Stimulated activated CD4-positive, alpha-beta T cell treated with anti-CD3 and anti-CD28 coated beads, Interleukin-15, amount 100 ng/mL, for 1 hour (primary cell): ENCODE measurements at places on chromosomes 3 and 15.

DNA sequence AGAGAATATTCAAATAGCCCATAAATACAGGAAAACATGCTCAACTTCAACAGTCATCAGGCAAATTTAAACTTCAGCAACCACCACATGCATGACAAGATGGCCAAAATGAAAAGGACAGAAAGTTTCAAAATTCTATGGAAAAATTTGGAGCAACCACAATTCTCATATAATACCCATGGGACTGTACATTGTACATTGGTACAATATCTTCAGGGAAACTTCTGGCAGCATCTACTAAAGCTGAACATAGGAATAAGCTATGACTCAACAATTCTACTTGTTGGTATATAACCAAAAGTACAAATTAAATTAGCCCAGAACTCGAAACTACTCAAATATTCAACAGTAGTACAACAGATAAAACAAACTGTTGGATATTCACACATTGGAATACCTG is 847.6 kb downstream of the TBL1XR1 start:
- no peak for DNase-seq

- DNase-seq, result no peak
These were observed 301.0 kb upstream of the UMPS start for GRCh38 chr3:124429129-124429815.

DNA sequence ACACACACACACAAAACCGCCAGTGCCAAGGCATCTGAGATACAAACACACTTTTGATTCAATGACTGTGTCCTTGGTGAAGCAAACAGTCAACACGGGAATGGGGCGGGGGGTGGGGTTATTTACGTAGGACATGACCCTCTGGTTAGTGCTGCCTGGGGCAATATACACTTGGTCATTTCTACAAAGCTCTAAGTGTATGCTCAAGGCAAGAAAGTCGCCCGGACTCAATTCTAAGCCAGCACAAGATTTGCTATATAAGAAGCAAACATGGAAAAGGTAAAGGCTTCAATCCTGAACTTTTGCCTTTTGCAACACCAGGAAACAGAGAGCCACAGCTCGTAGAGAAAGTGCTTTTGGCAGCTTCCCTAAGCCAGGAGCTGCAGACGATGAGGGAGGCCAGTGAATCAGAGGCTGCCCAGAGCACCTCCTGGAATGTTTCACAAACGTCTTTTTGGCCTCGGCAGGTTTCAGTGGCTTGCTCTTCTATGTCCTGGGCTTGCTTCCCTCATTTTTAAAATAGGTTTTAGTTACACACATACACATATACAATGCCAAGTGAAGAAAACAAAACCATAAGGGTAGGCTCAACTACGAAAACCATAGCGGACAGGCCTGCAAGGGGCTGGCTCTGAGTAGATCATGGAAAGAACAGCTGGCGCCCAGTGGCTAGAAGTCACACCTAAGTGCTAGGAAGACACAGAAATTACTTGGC is 73.6 kb downstream of the TM4SF4 start:
- no peak for DNase-seq

- DNase-seq, result no peak
These were observed 113.4 kb downstream of the PLCH1 start for GRCh38 chr3:155631323-155632019.

DNA sequence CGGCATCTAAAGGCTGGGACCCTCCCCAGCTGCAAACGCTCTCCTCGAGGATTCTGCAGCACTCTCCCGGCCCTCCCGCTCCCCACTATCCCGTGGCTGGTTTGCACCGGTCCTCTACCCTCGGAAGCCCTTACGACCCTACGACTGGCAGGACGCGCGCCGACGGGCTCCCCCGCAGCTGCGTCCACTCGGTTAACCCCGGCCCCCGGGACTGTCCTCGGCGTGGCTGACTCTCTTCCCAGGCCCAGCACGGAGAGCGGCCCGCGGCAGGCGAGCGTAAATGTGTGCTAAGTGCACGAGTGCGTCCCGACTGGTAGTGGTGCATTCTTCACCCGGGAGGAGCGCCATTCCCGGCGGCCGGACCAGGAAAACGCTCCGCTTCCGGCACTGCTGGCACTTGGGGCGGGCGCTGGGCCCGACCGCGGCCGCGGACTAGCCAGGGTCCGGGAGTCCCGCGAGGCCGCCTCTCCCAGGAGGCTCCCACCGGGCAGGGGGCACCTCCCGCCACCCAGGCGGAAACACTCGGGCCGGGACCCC is 508 bp downstream of the GORASP1 start:
- no peak for DNase-seq

GRCh38 chr3:65500398-65501306 is 538.1 kb downstream of the MAGI1 start:
- DNase-seq, result no peak

DNA sequence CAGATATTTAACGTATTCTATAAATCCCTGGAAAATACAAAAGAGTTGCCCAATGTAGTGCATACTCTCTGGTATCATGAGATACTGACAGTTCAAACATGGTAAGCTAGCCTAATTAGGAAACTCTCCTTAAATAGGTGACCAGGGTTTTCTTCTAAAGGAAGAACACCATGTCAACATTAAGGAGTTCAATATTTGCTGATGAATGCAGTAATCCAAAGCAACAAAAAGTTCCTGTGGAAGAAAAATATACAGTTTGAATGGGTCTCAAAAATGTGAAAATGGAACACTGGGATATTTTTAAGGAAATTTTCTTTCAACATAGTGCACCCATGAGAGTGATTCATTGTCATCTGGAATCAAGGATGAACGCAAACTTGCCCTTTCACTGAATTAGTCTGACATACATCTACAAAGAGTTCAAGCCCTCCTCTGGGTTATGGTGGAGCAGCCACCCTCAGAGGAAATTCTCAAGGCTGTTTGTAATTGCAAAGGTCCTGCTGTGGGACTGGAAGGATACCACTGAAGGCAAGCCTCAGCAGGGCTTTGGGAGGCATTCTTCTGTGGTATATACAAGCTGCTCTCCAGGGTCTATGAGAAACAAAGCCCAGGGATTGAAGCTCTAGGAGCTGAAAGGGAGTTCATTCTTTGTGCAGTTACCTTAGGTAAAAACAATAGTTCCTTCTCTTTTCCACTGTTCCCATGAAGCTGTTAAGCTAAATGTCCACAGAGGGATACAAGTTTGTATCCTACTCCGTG is 700.3 kb downstream of the TUSC7 start:
- no peak for DNase-seq

GRCh38 chr15:98717371-98717770 is 69.0 kb downstream of the IGF1R start:
- DNase-seq, result no peak

GRCh38 chr3:46993292-46993691 is 13.8 kb downstream of the NBEAL2 start:
- DNase-seq, result no peak

DNA sequence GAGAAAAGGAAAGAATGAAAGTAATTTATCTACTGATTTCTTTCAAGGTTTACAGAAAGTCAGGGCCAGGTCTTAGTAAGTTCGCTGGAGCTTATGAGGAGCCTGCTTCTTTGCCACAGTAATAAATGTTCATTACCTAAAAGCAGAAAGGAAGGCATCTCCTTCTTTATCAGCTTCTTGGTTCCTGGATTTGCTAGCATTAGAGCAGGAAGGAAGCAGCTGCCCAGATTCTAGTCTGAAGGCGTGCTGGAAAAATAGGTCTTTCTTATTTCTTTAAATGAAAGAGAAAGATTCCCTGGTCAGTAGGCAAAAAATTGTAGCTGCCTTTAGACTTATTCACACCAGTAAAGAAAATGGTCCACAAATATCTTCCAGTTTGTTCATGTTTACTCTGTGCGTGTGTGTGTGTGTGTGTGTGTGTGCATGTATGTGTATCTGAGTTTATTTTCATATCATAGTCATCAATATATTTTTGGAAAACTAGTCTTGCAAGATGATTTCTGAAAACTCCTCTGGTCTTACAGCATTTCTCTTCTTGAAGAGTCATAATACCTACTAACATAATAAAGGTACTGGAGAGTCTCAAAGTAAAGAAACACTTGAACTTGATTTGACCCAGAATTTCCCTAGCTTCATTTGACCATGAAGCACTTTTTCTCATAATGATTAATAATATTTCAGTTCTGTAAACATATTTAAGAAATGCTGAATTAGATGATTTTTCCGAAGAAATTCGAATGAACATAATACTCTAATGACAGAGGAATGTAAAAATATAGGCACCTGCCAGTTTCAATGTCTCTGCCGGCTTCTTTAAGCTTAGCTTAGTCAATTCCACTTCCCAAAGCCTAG is 255.3 kb upstream of the ZPLD1 start:
- no peak for DNase-seq

GRCh38 chr15:38521316-38521715 is 43.3 kb downstream of the RASGRP1 start:
- no peak for DNase-seq

- no peak for DNase-seq
These were observed 3.7 kb downstream of the IGF2BP2 start for GRCh38 chr3:185820973-185821758.

- DNase-seq, result no peak
These were observed 71.0 kb downstream of the ZMAT3 start for GRCh38 chr3:179000659-179001058.

GRCh38 chr3:100782348-100782747 is 73.1 kb downstream of the TFG start:
- no peak for DNase-seq

DNA sequence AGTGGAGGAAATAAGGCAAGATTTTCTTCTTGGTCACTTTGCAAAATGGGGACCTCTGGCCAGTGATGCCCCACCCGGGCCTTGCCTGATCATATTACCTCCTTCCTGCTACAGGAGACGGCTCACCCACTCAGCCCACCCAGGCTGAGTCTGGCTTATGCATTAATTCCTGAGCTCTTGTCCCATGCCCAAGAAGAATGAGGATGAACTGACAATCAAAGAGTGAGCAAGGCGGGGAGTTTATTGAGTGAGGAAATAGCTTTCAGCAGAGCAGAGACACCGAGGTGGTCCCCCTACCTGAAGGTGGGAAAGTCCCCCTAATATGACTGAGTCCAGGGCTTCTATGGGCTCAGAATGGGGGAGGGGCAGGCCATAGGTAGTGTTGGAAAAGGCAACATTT is 107.5 kb downstream of the EOMES start:
- DNase-seq, result no peak

DNA sequence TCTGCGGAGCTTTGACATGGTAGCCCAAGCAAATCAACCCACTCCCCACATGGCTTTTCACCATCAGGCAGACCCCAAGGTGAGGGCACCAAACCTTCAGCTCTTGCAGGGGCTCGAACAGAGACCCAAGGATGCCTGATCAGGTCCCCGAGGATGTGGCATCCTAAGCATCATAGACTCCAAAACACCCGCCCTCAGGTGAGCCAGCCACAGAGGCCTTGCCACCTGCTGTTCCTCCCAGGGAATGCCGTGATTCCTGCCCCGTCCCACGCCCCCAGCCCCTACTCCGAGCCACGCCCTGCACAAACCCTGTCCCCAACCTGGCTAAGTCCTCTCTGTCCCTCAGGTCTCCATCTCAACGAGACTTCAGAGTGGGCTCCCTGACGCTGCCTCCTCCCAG is 34.7 kb upstream of the SLC41A3 start:
- DNase-seq, result no peak

- DNase-seq, result no peak
These were observed 148.4 kb downstream of the DTWD1 start for GRCh38 chr15:49769225-49769624.

DNA sequence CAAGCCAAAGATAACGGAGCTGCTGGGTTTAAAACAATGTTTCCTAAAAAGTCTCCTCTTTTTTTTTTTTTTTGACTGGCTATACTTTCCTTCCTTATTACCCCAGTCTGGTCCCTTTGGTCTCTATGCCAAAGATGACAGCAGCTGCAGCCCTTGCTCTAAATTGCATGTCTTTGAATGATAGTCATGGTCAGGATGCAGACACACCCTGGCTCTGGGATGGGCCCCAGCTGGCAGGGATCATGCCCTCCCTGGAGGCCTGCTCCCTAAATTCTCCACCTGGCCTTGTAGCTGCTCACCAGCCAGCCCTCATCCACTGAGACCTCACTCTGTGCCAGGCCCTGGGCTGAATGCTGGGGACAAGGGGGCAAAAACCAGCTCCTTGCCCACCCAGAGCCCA is 95.8 kb downstream of the MESD start:
- no peak for DNase-seq

GRCh38 chr3:4864503-4864902 is 114.7 kb upstream of the BHLHE40 start:
- no peak for DNase-seq

GRCh38 chr15:52326756-52327155 is 31.2 kb upstream of the MYO5C start:
- DNase-seq, result no peak

GRCh38 chr15:71650603-71651002 is 159.8 kb upstream of the NR2E3 start:
- DNase-seq, result no peak

DNA sequence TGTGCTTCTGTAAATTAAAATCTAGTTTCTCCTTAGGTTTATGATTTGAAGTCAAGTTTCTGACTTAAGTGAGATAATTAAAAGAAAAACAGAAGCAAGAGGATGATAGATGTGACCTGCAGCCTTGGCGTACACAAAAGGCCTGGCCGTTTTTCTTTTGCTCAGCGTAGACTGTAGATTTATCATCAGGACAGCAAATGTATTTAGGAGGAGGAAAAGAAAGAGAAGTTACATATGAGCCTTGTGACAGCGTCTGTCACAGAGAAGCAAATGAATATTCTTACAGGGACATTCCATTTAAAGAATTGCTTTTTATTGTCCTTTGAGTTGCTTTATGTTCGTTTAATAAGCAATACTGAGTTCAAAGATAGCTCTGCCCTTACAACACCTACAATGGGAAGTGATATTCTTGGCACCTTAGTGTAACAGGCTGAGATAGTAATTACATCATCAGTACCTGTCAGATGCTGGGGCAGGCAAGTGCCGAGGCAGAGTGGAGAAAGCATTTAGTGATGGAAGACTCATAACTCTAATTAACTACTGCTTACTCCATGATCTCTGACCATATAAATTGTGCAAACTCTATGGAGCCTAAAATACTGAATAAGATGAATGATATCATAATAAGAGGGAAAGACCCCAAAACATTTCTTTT is 311.5 kb downstream of the MFSD1 start:
- DNase-seq, result no peak

DNA sequence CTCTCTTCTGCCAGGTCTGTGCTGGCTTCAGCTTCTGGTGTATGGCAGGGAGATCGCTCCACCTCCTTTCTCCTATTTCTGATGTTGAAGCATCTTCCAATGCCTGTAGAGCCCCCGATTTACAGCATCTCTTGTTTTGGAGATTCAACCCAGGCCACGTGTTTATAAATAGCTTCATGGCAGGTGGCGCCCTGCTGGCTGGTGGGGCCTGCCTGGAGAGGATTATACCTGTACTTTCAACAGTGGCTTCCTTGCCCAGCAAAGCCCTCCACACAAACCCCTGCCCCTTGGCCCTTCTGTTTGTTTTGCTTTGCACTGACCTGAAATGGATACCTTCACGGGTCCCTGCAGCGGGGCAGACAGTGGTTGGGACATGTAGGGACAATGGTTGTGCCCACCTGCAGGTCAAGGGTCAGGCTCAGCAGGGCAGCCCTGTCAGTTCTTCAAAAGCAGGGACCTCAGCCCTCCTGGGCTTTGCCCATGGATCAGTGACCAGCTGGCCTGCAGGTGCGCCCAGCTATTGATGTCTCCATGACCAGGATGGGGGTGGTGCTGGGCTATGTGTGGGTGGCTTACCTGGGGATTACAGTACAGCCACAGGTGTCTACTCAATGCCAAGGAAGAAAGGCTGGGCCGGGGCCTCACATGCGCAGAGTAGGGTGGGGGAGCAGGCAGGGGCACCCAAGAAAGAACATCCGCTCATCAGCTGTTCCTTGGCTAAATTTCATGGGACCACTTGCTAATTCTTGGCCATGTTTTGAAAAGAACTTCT is 112.7 kb upstream of the PRR23C start:
- no peak for DNase-seq

GRCh38 chr15:53693729-53694475 is 65.6 kb downstream of the WDR72 start:
- DNase-seq, result no peak

- no peak for DNase-seq
These were observed 225.4 kb downstream of the EPHA3 start for GRCh38 chr3:89332793-89333192.
